ENCODE measurements at places on chromosomes 16 and 17.

GRCh38 chr17:1834380-1835149 is 4.8 kb downstream of the RPA1 start:
- no peak for DNase-seq

GRCh38 chr17:82603981-82604448 is 44.2 kb downstream of the WDR45B start:
- no peak for DNase-seq

GRCh38 chr17:56026915-56027314 is 126.4 kb upstream of the ANKFN1 start:
- no peak for DNase-seq

- no peak for DNase-seq
Observed at GRCh38 chr16:55379371-55379770, 55.4 kb downstream of the IRX6 start.

DNA sequence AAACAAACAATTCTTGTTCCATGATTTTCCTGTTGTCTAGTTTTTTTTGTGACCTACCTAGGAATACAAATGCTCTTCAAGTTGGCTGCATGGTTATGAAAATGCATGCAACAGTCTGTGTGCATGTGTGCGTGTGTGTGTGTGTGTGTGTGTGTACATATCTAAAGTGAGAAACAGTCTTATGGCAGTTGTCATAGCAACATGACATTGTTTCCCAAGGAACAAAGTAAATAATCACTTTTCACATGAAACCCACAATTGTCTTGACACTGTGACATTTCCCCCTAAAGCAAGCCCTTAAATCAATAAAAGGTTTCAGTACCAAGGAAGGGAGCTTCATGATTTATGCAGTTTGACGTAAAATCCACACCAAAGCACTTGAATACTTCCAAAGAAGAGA is 758.4 kb downstream of the CDH8 start:
- no peak for DNase-seq

- no peak for DNase-seq
Observed at GRCh38 chr16:86618431-86619238, 40.3 kb downstream of the FOXL1 start.

DNA sequence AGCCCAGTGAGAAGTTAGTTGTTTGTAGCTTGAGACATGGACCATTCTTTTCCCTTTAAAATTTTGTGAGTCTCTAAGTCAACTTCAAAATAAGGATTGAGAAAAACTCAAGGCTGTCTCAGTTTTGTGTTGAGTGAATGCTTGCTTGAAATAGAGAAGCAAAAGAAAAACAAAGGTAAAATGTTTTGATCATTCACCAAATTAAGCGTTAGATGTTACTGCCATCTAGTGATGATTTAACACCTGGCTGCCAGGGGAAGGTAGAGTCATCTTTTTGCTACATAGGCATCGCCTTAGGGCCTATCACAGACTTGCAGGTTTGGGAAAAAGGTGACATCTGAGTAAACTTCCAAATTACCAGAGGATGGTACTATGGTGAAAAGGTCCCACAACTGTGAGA is 74.4 kb downstream of the PCTP start:
- DNase-seq: no peak

DNA sequence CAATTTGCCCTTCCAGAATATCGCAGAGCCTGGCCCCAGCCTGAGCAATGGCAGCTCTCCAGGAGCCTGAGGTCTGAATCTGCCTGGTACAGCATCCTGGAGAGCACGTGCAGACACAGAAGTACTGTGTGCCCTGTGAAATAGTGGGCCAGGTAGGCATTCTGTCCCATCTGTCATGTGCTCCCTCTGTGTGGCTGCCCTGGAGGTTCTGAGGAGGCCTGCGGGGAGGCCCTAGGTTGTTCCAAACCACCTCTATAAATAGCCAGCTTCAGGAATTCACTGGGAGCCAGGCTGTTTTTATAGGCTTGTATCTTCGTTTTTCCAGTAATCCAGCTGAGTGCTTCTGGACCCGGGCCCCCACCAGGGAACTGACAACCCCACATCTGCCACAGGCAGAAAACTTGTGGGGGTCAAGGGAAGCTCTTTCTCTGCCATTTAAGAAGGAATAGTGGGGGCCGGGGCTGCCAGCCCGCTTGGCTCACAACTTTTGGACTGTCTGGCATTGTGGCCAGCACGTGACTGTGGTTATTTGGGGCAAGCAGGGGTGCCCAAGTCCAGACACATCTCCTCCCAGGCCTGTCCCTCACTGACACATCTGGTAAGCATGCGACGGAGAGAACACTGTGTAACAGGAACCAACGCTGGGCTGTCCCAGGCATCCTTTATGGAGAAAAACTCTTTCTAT is 356.3 kb upstream of the TNRC6C start:
- DNase-seq: no peak

GRCh38 chr17:57941384-57942370 is 13.5 kb downstream of the CUEDC1 start:
- no peak for DNase-seq

DNA sequence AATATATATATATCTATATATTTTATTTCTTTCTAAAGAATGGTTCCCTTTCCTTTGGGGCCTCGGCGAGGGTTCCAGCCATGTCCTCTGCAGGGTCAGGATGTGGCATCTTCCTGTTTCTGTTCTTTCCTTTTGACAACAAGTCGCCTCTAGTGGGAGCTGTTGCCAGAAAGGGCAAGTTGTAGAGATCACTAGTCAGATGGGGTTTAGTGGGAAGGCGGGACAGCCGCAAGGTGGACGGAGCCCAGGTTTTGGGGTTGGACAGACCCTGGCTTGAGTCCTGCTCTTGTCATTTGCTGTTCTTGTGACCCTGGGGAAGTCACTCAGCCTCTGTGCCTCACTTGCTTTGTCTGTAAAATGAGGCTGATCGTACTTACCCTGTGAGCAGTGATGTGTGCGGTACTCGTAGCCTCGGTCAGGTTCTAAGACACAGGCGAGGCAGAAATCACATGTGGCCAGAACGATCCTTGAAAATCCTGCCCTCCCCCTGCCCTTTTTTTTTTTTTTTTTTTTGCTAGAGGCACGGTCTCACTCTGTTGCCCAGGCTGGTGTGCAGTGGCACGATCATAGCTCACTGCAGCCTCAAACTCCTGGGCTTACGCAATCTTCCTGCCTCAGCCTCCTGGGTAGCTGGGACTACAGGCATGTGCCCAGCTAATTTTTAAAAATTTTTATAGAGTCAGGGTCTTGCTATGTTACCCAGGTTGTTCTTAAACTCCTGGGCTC is 80.1 kb downstream of the ABCC6 start:
- DNase-seq: no peak

- no peak for DNase-seq
Observed at GRCh38 chr17:35243561-35244340, 879 bp downstream of the SLFN5 start.

GRCh38 chr17:57587193-57587969 is 157.7 kb downstream of the CCDC182 start:
- DNase-seq: no peak

DNA sequence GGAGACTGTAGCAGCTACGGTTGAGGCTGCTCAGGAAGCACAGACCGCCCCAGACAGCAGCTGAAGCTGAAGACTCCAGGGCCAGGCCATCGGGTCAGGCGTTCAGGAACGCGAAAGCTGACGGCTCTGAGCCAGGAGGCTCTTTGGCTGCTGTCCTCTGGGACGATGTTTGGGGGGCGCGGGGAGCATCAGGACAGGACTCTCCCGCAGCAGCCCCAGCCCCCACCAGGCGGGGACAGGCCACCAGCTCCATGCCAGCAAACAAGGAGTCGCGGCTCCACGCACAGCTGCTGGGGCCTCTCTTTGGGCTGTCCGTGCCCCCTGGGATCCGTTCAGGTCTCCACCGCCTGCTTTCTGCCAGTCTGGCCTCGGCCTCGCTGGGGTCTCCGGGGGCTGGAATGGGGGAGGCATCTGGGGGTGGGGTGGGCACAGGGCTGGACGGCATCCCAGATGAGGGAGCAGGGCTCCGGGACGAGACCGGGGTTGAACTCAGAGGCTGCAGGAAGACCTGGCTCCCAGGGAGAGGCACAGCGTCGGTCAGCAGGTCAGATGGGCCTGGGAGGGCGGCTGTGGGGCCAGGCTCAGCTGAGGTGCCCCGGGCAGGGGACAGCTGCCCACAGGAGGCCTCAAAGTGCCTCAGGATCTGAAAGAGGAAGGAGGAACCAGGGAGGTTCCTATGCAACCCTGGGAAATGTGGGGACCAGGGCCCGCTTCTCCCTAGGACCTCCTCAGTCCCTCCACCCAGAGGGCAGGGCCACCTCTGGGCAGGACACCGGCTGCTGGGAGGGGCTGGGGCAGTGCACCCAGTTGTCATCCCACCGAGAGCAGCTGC is 6.3 kb upstream of the CEP131 start:
- no peak for DNase-seq

DNA sequence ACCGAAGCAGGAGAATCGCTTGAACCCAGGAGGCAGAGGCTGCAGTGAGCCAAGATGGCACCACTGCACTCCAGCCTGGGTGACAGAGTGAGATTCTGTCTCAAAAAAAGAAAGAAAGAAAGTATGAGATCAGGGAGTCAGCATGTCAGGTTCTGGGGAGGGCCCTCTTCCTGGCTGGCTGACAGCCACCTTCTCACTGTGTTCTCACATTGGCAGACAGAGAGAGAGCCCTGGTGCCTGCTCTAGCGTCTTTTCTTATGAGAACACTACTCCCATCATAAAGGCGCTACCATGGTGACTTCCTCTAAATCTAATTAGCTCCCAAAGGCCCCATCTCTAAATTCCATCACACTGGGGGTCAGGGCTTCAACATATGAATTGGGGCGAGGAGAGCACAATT is 27.6 kb upstream of the RBBP6 start:
- no peak for DNase-seq

GRCh38 chr17:74190807-74191406 is 12.6 kb upstream of the RPL38 start:
- DNase-seq: no peak

- no peak for DNase-seq
Observed at GRCh38 chr17:57914273-57915142, 40.7 kb downstream of the CUEDC1 start.

GRCh38 chr17:50768346-50768761 is 1.0 kb upstream of the ANKRD40CL start:
- peak; percentile 48 for DNase-seq

DNA sequence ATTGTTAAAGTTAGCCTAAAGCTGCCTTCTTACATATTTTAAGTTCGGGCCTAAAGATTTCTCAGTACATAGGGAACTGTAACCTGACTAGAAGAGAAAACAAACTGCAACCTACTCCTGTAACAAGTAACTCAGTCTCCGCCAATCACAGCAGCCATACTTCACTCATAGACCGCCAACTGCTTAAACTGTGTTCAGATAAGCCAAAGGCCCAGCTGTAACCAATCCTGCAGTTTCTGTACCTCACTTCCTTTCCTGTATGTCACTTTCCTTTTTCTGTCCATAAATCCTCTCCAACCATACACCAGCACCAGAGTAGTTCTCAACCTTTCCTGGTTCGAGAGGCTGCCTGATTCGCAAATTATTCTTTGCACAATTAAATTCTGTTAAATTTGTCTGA is 41.5 kb downstream of the GLG1 start:
- no peak for DNase-seq

- peak; percentile 95 for DNase-seq
Observed at GRCh38 chr17:50707289-50708049, at the start of gene ANKRD40. Gene ANKRD40, minus strand, starts transcription at chr17:50707914. Its CDS starts 260 bp downstream, at chr17:50707654.

DNA sequence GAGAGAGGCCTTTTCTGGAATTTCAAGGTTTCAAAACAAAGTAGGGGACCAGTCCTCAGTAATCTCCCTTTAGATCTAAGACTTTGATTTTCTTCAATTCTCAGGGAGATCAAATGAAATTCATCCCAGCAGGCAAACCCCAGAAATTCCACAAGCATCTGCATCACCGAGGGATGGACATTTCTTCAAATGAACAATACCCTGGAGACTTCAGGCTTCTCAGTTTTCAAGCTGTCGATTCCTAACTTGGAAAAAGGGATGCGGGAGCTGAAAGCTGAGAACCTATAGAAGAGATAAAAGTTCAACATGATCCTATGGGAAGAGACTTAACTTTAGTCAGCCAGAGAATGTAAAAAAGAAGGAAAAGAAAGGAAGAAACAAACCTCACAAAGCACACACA is 296.9 kb upstream of the CDH5 start:
- DNase-seq: no peak

DNA sequence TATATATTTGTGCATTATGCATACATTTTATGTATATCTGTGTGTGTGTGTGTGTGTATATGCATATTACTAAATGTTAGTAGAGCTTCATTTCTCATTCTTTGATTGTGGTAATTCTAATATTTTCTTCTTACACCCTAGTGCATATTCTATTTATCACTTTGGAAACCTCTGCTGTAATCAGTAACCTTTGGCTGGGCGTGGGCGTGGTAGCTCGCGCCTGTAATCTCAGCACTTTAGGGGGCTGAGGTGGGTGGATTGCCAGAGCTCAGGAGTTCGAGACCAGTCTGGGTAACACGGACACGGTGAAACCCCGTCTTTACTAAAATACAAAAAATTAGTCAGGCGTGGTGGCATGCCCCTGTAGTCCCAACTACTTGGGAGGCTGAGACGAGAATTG is 26.9 kb downstream of the CPSF4L start:
- DNase-seq: no peak

GRCh38 chr17:49618028-49618611 is 42.4 kb downstream of the NXPH3 start:
- no peak for DNase-seq

- no peak for DNase-seq
Observed at GRCh38 chr16:85611194-85611443, 2.0 kb upstream of the GSE1 start.

DNA sequence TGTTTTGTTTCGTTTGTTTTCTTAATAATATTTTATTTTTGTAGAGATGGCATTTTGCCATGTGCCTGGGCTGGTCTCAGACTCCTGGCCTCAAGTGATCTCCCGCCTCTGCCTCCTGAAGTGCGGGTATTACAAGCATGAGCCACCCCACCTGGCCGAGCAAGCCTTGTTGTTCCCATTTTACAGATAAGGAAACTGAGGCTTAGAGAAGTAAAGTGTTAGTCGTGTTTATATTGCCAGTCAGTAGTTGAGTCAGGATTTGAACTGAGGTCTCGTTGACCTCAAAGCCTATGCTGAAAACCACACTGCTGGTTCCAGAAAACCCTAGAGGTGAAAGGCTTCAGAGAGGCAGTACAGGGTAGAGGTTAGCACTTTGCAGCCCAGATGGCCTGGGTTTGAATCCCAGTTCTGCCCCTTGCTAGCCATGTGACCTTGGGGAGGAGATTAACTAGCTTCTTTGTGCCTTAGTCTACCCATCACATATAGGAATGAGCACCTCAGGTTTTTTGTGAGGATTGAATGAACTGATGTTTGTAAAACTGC is 102.0 kb downstream of the ABCC6 start:
- DNase-seq: no peak

DNA sequence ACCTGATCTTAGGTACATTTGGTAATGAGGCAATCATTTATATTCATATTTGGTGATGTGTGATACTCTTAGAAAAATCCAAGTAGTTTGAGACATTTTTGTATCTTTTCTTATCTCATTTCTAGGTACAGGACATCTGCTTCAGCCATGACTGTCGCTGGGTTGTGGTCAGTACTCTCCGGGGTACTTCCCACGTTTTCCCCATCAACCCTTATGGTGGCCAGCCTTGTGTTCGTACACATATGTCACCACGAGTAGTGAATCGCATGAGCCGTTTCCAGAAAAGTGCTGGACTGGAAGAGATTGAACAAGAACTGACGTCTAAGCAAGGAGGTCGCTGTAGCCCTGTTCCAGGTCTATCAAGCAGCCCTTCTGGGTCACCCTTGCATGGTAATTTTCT is 312.2 kb downstream of the BCAS3 start:
- no peak for DNase-seq

All from left forelimb (tissue), 1 donor.